ENCODE measurements at places on chromosomes 16 and 17.

- DNase-seq: no peak
These were observed 54.2 kb upstream of the ATP2A3 start for GRCh38 chr17:4018446-4018845.

DNA sequence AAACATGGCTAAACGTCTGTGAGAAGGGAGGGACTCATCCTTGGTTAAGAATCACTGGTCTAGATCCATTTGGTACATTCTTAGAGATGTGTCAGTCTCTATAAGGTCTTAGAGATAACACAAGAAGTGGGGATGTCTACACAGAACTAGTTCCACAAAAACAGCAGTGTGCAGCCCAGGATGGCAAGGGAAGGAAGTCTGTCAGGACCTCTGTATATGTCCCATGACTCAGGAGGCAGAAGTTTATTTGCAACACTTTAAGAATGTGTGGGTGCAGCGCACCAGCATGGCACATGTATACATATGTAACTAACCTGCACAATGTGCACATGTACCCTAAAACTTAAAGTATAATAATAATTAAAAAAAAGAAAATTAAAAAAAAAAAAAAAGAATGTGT, 548.5 kb upstream of the SOX9 start:
- no peak for DNase-seq

DNA sequence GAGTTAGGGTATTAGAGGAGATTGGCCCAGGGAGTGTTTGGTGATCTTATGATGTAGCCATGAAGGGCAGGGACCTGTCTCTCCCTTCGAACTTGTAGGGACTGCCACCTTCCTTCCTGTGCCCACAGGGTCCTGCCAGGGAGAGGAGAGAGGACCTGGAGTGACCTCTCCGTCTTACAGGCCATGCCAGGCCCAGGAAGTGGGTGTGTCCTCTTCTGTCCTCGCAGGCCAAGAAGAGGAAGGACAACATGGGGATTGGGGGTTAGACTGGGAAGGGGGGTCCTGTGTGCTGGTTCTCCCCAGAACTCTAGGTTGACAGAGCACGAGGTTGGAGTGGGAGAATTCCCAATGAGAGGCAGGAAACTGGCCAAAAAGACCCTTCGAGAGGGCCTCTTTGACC, 43.4 kb upstream of the TAC4 start:
- no peak for DNase-seq

- no peak for DNase-seq
These were observed 288.3 kb upstream of the TNRC6C start for GRCh38 chr17:77670173-77670572.

GRCh38 chr16:20844054-20844453, 37.7 kb downstream of the REXO5 start:
- no peak for DNase-seq

DNA sequence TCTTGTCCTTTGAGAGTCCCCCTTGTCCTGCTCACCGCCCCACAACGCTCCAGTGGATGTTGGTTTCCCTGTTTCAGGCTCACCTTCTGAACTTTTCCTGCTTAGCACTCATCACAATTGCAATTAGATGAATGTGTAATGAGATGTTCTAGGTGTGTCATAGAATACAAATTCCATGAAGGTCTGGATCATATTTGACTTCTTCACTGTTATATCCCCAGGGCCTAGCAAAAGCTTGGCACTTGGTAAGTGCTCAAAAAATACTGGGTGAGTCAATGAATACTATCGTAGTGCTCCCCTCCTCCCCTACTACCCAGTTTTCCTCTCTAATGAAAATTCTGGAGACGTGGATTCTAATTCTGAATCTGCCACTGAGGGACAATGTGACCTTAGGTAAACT, 33.1 kb downstream of the DNAH3 start:
- DNase-seq: no peak

DNA sequence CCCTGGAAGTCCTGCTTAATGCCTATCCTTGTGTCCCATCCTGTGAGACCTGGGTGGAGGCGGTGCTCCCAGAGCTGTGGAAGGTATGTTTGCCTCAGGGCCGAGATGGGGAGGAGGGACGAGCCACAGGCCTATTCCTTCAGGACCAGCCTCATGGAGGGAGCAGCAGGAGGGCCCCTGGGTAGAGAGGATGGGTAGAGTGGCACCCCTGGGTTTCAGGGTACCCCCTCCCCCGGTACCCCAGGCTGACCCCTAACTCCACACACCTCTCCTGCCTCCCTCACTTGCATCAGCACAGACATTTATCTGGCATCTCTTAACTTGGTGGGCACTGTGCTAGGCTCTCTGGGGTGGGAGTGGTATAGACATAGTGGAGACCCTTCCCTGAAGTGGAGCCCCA, 7.1 kb downstream of the ASB16 start:
- DNase-seq: no peak

- no peak for DNase-seq
These were observed 62.7 kb downstream of the GAS7 start for GRCh38 chr17:10135539-10136257.

GRCh38 chr17:4591529-4591928, 7.2 kb downstream of the SMTNL2 start:
- no peak for DNase-seq

DNA sequence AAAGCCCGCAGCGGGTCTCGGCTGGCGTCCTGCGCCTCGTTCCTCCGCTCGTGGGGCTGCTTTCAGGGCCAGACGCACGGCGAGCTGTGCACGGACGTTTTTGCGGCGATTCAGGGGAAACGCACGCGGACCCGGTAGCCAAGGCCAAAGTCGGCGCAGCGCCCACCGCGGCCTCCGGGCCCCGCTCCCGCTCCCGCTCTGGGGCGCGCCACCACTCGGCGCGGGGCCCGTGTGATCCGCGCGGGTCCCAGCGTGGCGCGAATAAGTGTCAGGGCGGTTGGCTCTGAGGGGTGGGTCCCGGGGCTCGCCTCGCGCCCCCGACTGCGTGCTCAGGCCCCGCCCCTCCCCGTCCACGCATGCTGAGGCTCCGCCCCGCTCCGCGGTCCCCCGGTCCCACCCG, 694 bp upstream of the TBCD start:
- DNase-seq: no peak

DNA sequence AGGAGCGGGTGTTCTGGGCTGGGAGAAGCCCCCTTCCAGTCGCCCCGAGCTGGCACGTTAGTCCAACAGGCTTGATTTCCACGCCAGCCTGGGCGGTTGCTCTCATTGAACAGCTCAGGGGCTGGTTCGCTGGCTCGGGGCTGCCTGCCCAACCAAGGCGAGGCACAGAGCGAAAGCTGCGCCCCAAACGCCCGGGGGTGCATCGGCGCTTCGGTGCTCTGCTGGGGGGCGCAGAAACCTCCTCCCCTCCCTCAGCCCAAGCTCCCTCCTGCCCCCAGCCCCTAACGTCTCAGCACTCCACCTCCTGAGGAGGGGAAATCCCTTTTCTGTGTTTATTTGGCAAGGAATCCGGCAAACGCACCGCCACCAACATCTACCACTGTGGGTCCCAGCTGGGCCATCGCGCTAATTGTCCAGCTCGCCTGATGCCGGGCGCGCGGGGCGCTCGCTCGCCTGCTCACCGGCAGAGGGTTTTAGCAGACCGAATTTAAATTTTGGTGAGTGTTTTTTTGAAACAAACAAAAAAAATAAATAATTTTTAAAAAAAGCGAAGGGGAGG, 29.5 kb upstream of the RBFOX1 start:
- no peak for DNase-seq

- no peak for DNase-seq
These were observed 41.3 kb downstream of the LMF1 start for GRCh38 chr16:929227-930073.

GRCh38 chr16:74472540-74472939, 51.3 kb upstream of the CLEC18B start:
- DNase-seq: no peak

GRCh38 chr16:14028202-14028601, 42.9 kb upstream of the MRTFB start:
- DNase-seq: no peak

GRCh38 chr17:80619535-80620235, 75.0 kb downstream of the RPTOR start:
- no peak for DNase-seq

- no peak for DNase-seq
These were observed 144.6 kb downstream of the FOXL1 start for GRCh38 chr16:86722970-86723369.

DNA sequence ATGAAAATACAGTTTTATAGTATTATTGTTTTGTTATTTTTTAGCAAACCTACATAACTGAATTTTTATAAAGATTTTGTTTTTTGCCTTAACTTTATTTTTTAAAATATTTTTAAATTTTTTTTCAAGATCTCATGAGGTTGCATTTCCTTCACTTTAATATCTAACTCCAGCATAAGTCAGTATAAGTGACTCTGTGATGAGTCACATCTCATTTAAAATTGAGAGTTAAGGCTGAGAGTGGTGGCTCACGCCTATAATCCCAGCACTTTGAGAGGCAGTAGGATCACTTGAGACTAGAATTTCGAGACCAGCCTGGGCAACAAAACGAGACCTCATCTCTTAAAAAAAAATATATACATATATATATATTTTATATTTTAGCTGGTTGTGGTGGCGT, 44.0 kb downstream of the NLK start:
- no peak for DNase-seq

- no peak for DNase-seq
These were observed 25.3 kb downstream of the G6PC3 start for GRCh38 chr17:44095647-44096496.

- no peak for DNase-seq
These were observed at the start of gene SLC22A31 for GRCh38 chr16:89200124-89200849. SLC22A31 (minus strand) TSS chr16:89200537; CDS start chr16:89200501, 36 bp downstream.

DNA sequence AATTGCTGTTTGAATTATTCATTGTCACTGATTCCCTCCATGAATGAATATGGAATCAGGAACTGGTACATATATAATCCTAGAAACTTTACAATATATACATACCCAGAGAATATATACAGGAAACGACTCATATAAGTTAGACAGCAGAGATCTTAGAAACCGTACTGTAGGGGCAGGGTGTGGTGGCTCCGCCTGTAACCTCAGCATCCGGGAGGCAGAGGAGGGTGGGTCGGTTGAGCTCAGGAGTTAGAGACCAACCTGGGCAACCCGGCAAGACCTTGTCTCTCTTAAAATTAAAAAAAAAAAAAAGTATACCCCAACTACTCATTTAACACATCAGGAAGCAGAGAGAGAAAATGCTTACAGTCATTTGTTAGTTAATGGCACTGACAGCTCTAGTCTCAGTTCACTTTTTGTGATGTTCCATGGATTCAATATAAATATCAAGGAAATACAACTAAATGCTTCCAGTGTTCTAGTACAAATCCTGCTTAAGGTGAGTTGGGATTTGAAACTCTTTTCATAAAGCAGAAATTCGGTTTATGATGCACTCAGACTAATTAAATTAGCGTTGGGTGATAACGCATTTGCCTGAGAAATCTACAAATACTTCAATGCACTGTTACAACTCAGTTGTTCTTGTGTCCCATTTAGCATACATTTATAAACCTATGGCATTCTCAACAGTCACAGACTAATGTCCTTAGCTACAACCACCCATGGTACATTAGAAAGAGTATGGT, 5.6 kb downstream of the GLG1 start:
- no peak for DNase-seq

DNA sequence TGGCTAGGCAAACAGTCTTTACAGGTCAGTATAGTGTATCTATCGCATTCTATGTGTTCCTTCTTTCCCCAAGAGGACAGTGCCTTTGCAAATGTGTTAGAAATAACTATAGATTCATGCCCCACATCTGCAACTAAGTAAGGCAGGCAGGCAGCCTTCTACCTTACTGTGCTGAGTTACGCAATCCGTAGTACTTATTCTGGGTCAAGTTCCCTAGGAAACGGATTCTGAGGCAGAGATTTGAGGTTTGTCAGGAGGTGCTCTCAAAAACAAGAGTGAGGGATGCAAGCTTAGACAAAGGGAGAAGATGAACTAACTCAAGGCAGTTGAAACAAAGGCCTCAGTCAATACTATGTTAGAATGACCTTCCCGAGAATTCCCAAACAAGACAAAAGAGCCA, 12.7 kb upstream of the ANKFY1 start:
- DNase-seq: no peak

GRCh38 chr16:4071686-4072561, 44.3 kb downstream of the ADCY9 start:
- no peak for DNase-seq

DNA sequence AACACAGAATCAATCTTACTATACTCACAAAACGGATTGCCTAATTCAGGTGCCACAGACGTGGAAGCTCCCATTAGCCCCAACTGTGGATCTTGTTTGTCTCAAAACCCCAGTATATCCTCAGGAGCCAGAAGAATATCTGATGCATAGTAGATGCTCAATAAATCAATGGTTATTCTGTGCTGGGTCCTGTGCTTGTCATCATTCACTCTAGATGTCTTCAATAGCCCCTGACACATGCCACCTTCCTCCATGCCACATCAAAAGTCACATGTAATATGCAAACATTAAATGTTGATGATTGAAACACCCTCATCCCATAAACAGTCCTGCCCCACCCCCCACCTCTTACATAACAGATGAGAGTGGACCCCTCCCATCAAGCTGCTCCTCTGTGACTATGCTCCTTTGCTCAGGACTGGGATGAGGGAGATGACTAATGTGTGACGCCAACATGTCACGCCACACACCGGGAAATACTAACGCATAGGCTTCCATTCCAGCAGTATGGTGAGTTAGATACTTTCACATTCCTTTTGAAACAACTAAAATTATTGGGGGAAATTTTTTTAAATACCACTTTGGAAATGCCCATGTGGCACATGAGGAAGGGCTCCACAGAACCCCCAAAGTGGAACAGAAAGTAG, 267.6 kb upstream of the SDK2 start:
- no peak for DNase-seq

- DNase-seq: no peak
These were observed 18.1 kb downstream of the SOCS3 start for GRCh38 chr17:78341559-78342448.

GRCh38 chr16:63742150-63742549, 1379.7 kb downstream of the CDH11 start:
- no peak for DNase-seq

GRCh38 chr16:4411684-4412083, 4.7 kb downstream of the CORO7 start:
- no peak for DNase-seq

DNA sequence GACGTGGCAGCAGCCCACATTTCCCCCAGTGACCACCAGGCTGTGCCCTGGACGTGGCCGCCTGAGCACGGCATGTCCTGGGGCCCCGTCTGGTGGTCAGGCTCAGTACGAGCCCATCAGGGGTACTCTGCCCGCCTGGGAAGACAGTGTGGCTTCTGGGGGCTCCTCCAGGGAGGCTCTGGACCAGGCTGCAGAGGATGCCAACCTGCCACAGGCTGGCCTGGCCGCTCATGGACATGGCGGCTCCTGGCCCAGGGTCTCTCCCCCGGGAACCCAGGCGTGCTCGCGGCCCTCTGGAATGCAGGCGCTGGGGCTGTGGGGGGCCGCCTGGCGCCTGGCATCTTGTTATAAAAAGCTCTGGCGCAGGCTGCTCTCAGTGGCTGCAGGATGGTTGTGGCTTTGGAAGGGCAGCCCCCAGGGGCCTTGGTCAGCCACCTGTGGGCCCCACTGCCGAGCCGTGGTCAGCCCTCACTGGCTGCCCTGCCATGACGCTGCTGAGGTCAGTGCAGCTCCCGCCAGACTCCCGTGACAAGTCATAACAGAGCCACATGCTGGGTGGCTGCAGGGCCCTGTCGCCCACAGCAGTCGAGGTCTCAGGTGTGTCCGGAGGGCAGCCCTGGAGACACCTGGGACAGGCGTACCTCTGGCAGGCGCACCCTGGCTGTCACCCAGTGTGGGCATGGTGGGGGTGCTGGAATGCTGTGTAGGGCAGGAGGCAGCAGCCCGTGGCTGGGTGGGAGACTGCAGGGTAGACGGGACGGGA, 15.0 kb downstream of the CENPX start:
- no peak for DNase-seq

- no peak for DNase-seq
These were observed 88.3 kb upstream of the PLEKHM1 start for GRCh38 chr17:45578516-45579455.

GRCh38 chr17:40041196-40041595, 13.0 kb downstream of the MED24 start:
- no peak for DNase-seq

All from GM18507 (cell line).